Retina (tissue), 1 donor: ENCODE measurements at places on chromosomes 2 and 18.
A peak's percentile ranks its signal among the peaks of the same experiment; 100 is the strongest.

DNA sequence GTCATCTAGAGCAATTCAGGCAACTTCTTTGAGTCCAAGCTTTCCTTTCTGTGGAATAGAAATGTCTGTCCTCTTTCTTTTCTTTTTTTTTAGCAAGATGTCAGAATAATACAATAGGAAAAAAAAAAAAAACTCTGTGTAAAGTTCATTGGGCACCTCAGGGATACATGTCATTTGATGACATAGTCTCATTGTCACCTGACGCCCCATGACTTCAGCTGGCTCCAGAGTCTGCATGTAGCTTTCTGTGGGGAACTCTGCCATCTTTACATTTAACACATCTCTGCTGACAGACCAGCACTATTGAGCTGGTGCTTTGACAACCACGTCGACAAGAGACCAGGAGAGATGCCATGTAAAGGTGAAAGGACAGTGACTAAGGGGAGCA lies 172.5 kb upstream of the KLF7 start:
- DNase-seq = no peak

DNA sequence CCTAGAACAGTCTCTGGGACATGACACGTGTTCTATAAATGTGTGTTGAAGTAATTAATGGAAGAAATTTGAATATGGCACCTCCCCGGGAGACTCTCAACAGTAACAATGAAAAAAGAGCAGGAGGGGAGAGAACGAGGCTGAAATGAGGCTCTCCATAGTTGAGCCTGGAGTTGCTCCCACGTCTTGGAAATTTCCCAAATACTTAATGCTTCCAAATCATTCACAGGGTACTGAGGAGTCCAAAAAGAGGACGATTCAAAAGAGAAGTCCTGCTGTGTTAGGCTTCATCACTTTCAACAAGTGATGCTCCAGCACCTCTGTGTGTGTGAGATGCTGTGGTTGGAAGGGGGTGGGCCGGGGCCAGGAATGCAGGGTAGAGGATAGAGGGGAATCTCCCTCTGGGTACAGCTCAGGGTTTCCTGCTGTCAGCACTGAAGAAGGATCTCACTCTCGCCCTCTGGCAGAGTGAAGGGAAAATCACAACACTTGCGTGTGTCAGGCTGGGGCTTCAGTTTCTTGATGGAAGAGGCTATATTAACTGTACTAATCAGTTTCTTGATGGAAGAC lies 18.1 kb upstream of the ZNF407 start:
- DNase-seq = no peak

DNA sequence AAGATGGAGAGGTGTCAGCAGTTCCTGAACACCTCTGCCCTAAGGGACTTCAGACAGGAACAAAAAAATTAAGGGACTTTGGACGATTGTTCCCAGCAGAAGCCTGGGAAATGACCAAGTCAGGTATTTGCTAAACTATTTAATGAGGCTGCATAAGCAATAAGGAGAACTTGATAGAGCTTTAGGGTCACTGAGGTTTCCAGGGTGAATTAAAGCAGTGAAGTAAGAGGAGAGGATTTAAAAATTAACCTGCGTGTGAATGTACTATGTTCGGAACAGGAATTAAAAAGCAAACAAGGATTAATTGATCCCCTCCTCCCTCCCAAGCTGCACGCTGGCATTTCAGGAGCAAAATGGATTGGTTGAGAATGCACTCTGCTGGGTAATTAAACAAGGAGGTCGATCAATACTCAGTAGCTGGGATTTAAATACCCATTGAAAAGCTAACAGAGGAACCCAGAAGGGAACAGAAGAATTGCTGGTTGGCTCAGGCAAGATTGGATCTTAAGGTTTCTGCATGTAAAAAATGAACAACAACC lies 157.2 kb downstream of the RNF152 start:
- DNase-seq = peak; percentile 34

DNA sequence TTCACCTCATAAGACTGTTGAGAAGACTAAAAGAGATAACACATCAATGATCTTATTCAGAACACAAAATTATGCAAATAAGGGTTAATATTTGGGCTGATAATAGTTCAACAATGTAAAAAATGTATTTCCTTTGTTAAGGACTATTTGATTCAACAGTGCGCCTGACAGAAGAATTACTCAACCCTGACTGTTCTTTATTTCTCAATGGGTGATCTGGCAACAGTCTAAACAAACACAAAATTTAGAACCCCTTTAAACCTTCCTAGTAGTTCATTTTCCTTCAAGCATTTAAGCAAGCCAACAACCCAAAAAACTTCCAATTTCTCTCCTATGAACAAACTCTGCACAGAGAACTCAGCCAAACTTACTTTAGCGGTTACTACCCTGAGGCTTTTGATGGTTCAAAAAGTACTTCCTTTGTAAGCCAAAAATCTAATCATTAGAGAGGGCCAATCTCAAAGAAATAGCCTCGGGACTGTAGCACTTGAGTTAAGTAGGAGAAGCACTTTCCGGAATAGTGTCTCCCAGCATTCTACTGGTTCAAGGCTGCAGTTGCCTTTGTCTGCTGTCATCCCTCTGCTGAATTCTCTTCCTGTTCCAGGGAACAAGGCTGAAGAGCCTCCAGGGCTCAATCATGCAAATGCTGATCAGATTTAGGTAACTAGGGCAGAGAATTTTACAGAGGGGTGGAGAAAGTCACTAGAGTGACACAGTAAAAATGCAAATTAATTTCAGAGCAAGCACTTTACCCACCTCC lies 40.9 kb upstream of the MAPK4 start:
- no peak for DNase-seq

- no peak for DNase-seq
Measured at GRCh38 chr2:182585001-182585400, 131.1 kb upstream of the DNAJC10 start.

DNA sequence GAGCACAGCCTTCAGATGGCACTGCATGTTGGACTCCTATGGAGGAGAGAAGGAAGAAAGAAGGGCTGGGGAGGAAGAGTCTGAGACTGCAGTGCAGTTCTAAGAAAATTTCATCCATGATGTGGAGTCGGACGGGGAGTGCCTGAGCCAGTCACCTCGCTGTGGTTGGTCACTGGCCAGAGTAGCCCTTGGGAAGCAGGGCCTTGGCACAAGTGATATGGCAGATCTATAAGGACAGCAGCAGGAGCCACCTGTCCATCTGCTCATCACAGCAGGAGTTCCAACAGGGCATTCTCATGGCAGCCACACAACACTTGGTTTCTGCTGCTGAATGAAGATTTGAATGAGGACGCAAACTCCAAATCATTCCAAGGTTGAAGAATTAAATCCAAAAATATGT lies 314.8 kb downstream of the CYP26B1 start:
- no peak for DNase-seq

GRCh38 chr2:133789743-133790142 lies 221.5 kb upstream of the NCKAP5 start:
- DNase-seq = no peak

DNA sequence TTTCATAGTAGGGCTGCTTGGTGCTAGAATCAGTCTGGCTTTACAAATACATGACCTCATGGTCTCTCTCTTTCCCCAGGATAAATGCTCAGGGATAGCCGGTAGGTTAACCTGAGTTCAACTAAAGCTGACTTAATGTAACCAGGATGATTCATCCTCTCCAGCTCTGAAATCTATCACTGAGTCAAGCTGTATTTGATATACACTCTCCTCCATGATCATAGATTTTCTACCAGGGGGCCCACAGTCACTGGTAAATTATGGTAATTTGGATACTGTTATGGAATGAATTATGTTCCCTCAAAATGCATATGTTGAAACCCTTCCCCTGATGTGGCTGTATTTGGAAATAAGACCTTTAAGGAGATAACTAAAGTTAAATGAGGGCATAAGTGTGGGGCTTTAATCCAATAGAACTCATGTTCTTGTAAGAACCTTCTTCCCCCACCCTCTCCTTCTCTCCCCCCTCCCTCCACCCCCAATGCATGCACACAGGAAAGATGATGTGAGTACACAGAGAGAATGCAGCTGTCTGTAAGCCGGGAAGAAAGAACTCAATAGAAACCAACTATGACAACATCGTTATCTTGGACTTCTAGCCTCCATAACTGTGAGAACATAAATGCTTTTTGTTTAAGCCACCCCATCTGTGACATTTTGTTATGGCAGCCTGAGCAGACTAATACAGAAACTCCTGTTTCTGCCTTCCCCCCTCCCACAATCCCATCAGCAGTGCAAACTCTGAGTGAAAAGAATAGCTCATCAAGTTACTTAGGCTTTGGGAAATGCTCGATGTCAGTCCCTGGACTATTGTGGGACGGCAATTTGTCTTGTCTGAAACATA lies 134.9 kb upstream of the KYNU start:
- DNase-seq = no peak

DNA sequence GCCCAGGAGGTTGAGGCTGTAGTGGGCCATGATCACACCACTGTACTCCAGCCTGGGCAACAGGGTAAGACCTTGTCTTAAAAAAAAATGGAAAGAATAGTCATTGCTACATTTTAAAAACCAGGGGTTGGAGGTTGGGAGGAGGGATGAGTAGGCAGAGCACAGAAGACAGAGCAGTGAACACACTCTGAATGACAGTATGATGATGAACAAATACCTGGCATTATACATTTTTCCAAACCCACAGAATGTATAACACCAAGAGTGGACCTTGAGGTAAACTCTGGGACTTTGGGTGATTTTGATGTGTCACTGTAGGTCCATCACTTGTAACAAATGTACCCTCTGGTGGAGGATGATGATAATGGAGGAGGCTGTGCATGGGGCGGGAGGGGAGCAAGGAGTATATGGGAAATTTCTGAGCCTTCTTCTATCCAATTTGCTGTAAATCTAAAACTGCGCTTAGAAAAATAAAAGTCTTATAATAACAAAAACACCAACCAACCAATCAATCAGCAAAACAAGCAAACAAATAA lies 111.4 kb upstream of the PGAP1 start:
- no peak for DNase-seq
